Activated CD4-positive, alpha-beta T cell treated with anti-CD3 and anti-CD28 coated beads for 4 hours (primary cell): ENCODE measurements at places on chromosomes 13 and 19.

DNA sequence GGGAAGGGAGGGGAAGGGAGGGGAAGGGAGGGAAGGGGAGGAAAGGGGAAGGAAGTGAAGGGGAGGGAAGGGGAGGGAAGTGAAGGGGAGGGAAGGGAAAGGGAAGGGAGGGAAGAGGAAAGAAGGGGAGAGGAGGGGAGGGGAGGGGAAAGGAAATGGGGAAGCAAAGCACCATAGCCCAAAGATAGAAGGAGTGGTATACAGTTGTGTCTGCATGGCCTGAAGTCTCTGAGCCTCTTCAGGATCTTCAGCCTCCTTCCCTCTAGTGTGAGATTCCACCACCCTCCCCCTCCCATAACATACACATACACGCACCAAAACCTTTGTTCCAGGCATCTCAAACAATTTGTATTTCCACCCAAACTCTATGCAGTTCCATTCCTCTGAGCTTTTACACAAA lies 96.2 kb upstream of the SERP2 start:
- no peak for DNase-seq

DNA sequence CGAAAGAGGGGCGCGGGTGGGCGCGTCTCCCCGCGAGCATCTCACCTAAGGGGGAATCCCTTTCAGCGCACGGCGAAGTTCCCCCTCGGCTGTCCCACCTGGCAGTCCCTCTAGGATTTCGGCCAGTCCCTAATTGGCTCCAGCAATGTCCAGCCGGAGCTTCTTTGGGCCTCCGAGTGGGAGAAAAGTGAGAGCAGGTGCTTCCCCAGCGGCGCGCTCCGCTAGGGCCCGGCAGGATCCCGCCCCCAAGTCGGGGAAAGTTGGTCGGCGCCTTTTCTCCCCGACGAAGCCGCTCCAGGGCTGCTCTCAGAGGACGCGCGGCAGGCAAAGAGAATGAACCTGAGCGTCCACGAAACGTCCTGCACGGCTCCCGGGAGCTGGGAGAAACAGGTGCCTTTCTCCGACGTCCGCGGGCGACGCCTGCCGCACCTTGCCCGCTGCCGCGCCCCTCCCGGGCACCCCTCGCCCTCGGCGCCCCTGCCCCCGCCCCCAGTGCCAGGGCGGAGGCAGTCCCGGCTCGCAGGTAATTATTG lies 366 bp upstream of the KL start:
- no peak for DNase-seq

- no peak for DNase-seq
Observed at GRCh38 chr19:42501733-42502132, 26.5 kb downstream of the CEACAM1 start.

DNA sequence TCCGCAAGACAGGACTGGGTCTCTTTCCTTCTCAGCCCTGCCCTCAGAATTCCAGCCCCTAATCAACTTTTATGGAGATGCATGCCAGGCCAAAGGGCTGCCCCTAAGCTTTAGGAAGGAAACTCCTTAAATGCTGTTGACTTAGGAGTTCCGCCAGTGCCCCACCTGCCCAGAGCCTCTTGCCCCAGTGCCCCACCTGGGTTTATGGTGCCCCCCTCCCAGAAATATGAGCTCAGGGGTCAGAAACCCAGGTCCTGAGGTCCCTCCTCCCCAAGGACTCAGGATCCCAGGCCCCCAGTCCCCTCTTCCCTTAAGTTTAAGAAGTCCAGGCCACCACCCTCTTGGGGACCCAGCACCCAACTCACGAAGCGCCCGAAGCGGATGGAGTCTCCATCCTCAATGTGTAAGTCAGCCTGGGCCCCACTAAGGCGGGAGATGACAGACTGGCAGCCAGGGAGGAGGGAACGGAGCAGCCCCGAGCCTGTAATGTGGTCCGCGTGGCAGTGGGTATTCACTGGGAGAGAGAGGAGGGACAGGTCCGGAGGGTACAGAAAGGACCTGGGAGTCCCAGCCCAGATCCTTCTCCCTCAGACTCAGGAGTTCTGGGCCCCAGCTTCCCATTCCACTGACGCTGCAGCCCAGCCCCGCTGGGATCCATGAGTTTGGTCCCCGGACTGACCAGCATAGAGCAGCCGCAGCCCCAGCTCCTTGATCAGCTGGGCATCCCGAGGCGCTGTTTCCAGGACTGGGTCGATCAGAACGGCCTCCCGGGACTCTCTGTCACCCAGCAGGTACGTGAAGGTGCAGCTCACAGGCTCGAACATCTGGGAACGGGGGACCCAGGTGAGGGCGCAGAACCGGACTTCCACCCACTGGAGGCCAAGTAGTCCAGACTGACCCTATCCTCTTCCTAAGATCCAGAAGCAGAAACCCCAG lies 897 bp downstream of the ETHE1 start:
- DNase-seq = no peak

DNA sequence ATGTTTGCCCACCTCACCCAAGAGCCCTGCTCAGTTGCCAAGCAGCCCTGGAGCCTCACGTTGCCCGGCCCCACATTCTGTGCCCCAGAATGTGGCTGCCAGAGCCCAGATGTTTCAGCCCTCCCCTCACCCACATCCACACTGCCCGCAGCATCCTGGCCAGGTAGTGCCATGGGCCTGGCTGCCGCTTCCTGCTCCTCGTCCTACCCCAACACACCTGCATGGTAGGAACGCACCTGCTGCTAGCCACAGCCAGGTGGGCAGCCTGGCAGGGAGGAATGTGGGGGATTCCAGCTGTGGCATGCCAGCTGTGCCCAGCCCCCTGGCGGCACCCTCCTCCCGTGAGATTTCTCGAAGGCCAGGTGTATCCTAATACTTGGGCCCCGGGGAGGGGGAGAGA lies 7.5 kb upstream of the NFIX start:
- DNase-seq = no peak

DNA sequence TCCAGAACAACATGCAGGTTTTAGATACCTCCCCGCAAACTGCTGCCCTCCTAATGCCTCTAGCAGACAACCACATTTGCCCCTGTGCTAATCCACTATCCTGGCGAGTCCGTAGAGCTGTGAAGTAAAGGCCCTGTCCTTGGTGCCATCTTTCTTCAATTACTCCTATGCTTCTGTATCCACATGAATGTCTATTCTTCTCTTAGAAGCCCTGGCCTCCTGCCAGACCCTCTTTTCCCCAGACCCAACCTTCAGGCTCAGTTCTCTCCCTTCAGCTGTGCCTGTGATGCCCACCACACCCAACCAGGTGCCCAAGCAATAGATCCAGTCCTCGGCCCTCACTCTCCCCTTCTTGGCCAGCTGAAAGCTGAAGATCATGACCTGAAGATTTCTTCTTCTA lies 31.1 kb upstream of the ZNF599 start:
- no peak for DNase-seq

GRCh38 chr13:76894401-76895110 lies 8.4 kb upstream of the KCTD12 start:
- DNase-seq = no peak

GRCh38 chr19:46369817-46370216 lies 22.9 kb downstream of the PPP5C start:
- DNase-seq = no peak

- DNase-seq = no peak
Observed at GRCh38 chr19:54160182-54160811, 776 bp upstream of the LENG1 start.

DNA sequence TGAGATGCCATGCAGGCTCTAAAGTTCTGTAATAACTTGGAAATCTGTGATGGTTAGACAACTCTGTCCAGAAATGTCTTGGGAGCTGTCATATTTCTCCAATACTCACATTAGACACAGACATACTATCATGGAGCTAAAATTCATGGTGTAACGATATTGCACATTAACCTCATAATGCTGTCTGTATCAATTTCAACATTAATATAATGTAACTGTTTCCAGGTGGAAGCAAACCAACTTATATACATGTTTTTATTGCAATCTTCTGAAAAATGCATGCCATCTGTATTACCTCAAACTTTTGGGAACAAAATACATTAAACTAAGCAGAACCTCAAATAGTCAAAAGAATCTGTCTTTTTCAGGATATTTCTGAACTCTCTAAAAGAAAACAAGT lies 14.7 kb upstream of the SPART start:
- DNase-seq = no peak

- no peak for DNase-seq
Observed at GRCh38 chr13:67740871-67741535, 510.9 kb upstream of the PCDH9 start.

DNA sequence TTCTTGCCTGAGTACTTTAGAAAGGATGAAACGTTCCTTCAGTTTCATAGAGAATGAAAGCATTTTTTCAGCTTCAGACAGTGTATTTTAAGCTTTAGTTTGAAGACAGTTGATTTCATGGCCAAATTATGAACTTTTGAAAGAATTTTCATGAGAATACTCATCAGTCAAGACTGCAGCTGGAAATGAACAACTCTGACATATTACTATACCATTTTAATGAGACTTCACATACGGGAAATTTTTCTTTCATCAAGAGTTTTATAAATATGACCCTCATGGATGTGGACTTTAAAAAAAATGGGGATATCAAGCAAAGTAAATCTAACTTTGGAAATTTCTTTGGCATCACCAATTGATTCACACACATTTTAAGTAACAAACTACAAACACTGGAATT lies 6.4 kb downstream of the LATS2 start:
- no peak for DNase-seq

- DNase-seq = no peak
Observed at GRCh38 chr19:1873524-1874473, 10.4 kb upstream of the KLF16 start.

DNA sequence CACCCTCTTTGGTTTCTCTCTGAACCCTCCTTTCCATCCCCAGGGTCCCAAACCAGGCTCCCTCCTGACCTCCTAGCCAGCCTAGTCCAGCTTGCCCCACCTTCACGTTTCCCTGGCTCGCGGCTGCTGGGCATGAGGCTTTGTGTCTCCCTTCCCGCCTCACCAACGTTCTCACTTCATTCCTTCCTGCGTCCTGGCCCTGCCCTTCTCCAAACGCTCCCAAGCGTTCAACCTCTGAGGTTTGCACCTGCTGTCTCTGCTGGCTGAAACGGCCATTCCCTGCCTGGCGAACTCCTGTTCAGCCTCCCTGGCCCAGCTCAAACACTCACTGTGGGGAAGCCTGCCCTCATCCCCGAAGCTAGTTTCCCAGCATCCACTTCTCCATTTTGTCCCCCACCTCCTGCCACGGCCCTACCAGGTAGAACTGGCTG lies 12.4 kb downstream of the EPS8L1 start:
- DNase-seq = no peak

- no peak for DNase-seq
Observed at GRCh38 chr13:51249770-51250741, 27.9 kb downstream of the FAM124A start.

DNA sequence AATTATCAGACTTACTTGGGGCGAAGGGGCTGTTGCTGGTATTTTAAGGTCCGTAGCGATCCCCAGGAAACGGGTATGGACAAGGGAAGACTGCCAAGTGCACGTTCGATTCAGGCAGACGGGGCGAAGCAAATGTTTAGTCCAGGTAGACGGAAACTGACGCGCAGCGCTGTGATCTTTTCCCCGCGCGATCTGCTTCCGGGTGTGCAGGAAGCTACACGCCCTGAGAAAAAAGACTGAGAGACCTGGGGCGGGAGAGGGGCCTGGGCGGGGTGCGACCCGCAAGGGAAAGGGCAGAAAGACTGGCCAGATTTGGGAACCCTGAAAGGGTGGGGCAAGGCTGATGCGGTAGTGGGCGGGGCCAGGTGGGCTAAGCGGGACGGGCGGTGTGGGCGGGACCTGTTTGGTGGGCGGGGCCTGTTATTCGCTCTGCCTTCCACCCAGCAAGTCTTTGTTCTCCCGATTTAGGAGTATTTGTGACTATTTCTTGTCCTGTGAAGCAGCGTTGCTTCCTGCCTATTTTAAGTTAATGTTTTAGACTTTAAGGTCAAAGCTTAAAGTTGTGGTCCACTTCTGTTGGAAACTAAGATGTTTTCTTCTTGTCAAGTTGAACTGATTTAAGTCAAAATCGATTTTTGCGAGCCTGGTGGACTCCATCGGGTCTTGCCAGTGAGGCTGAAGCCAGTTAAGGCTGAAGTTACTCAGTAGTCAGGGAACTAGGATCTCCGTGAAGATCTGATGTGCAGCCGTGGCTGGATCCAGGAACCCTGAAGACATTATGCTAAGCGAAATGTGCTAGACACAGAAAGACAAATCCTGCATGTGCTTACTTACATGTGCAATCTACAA lies at the start of gene ZNF836:
TSS of gene ZNF836 (minus strand) at position 301 of the 849 bp plus-strand sequence. CDS start 3,549 bp downstream, outside the sequence.
- DNase-seq = peak; percentile 92

DNA sequence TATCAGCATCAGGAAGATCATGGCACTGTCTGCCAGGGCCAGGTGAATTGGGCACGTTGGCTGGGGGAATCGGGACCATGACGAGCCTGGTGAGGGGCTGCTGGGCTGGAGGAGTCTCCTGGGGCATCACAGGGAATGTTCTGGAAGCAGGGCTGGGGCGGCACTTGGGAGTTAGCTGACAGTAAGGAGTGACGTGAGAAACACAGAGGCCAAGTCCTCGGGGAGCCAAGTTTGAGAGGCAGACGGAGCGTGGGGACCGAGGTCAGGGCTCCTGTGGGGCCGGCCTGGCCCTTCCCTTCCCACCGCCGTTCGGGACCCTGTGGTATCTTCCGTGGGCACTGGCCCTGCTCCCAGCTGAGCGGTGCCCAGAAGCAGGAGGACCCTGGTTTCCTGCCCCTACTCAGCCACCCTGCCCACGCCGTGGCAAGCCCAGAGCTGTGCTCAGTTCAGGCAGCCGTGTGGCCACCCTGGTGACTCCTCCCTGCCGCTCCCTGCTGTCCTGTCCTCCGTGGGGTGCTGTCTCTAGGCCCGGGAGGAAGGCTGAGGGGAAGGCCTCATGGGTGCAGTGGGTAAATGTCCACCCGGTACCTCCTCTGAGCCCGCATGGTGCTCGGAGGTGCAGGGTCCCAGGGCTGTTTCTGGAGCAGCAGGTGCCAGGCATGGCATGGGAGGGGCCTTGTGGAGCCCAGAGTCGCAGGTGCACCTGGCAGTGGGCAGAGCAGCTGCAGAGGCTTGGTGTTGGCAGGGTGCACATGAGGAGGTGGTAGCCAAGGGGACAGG lies 25.2 kb downstream of the CRTC1 start:
- DNase-seq = no peak

- no peak for DNase-seq
Observed at GRCh38 chr13:37023871-37024270, 23.3 kb downstream of the EXOSC8 start.

- DNase-seq = no peak
Observed at GRCh38 chr19:11814700-11815035, 595 bp downstream of the ZNF440 start.

- DNase-seq = no peak
Observed at GRCh38 chr19:42105368-42105767, 26.9 kb downstream of the POU2F2 start.

- DNase-seq = no peak
Observed at GRCh38 chr13:77991003-77991402, 72.4 kb upstream of the EDNRB start.

DNA sequence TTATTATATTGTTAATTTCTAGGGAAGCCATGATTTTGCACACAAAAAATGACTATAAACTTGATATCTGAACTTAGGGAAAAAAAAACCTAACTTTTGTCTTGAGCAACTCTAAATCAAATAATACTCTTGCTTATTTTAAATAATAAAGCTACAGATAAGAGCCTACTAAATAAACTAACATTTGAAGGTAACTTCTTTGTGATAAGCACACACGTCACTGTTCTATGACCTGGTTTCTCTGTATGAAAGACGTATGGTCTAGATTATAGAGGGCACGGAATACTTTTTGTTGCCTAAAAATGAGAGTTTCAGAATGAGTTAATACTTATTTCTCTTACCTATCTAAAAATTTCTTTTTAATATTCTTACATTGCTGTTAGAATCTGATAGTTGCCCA lies 603.2 kb downstream of the DCT start:
- DNase-seq = no peak
